ENCODE measurements at places on chromosomes 5 and 9. TPM values are rescaled to one million over a fixed set of nuclear protein-coding genes. Genes with fewer than 3 reads are reported as not detected.

DNA sequence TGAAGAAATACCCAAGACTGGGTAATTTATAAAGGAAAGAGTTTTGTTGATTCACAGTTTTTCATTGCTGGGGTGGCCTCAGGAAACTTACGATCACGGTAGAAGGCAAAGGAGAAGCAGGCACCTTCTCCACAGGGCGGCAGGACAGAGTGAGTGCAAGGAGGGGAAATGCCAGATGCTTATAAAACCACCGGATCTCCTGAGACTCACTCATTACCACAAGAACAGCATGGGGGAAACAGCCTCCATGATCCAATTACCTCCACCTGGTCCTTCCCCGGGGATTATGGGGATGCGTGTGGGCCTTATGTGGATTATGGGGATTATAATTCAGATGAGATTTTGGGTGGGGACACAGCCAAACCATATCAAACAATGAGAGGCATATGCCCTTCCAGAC lies 18.5 kb upstream of the RORB start:
- DNase-seq, result no peak

GRCh38 chr9:16775330-16775729 lies 95.1 kb downstream of the BNC2 start:
- no peak for DNase-seq

DNA sequence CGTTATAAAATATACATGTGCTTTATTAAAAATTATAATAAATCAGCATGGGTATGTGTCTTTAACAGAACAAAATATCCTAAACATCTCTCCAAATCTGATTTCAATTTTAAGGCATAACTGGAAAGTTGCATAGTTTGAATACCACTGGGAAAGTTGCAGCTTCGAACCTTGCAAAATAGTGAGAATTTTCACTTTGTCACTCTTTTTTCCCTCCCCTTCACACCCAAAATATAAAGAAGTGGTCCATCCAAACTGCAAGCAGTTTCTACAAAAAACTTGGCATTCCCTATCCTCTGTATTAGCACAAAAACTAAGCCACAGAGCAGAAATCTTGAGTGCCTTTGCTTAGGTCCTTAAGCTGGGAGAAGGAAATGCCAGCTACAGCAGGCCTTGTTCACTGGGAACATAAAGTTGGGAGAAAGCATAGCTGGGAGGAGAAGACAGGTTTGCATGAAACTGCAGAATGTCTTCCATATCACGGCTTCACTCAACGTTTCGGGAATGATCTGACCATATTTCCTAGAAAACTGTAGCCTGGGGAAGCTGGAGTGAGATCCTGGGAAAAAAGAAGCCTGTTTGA lies 400.3 kb downstream of the EBF1 start:
- no peak for DNase-seq

DNA sequence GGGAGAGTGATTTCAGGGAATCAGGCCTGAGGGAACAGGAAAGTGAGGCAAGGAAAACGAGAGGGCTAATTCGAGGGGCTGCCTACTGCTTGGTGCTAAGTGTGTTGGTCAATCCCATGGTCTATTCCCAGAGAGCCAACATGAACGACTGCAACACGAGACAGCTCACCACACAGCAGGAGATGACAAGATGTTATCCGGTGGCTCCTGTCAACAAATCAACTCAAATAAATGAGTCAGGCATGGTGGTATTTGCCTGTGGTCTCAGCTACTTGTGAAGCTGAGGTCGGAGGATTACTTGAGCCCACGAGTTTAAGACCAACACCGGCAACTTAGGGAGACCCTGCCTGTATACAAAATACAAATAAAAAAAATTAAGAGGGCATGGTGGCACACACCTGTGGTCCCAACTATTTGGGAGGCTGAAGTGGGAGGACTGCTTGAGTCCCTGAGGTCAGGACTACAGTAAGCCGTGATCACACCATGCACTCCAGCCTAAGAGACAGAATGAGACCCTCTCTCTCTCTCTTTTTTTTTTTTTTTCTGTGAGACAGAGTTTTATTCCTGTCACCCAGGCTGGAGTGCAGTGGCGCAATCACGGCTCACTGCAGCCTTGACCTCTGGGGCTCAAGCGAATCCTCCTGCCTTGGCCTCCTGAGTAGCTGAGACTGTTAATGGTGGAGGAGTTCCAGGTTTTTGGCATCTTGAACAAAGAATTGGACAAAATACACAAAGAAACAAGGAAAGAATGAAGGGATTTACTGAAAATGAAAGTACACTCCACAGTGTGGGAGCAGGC lies 9.0 kb upstream of the FAF2 start:
- DNase-seq, result no peak

DNA sequence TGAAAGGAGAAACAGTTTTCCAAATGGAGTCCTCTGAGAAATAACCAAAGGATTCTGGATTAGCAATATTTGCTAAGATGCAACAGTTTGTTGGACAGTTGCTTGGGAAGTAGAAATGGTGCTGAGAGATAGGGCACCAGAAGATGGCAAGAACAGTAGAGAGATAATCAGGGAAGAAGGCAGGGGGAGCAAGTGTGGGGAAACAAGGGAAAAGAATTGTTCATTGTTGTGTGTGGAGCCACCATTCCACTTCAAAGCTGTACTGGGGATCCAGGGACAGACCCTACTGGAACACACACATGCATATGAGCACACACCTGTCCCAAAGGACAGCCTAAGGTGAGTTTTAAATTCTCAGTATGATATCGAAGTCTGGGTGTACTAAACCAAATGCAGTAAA lies 152.5 kb downstream of the ZNF608 start:
- DNase-seq, result no peak

DNA sequence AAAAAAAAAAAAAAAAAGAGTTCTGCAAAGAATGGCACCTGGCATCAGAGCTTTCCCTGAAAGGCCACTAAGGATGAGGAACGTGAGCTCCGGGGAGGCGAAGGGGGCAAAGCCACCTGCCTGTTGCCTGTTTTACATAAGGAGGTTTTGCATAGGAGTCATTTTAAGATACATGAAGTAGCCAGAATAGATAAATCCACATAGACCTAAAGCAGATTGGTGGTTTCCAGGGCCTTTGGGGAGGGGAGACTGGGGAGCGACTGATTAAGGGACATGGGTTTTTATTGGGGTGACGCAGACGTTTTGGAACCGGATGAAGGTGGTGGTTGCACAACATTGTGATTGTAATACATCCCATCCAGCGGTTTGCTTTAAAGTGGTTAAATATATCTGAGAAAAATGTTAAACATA lies 7.1 kb downstream of the NEK6 start:
- DNase-seq, result no peak

DNA sequence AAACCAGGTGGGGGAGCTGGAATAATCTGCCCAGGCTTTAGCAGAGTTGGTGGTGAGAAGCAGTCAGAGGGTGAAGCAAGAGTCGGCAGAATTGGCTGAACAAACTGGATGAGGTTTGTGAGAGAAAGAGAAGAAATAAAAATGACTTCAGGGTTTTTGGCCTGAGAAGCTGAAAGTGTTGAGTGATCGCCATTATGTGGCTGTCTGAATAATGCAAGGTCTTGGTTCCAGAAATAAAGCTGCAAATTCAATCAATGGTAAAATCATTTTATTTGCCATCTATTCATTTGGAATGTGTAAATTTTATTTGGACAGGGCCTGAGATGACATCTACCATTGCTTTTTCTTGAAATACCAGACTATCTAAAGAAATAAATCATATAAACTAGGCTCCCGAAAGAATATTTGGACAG lies 50.4 kb upstream of the DAB2 start:
- no peak for DNase-seq

GRCh38 chr5:168047043-168047668 lies 244.3 kb upstream of the WWC1 start:
- no peak for DNase-seq

GRCh38 chr9:101585740-101586139 lies 9.0 kb downstream of the PPP3R2 start:
- DNase-seq, result no peak

GRCh38 chr5:153456354-153456753 lies 34.1 kb upstream of the GRIA1 start:
- no peak for DNase-seq

- DNase-seq, result no peak
Measured at GRCh38 chr9:123927625-123928532, 2.0 kb downstream of the DENND1A start.

- DNase-seq, result no peak
Measured at GRCh38 chr5:92051741-92052140, 668.6 kb upstream of the ARRDC3 start.

DNA sequence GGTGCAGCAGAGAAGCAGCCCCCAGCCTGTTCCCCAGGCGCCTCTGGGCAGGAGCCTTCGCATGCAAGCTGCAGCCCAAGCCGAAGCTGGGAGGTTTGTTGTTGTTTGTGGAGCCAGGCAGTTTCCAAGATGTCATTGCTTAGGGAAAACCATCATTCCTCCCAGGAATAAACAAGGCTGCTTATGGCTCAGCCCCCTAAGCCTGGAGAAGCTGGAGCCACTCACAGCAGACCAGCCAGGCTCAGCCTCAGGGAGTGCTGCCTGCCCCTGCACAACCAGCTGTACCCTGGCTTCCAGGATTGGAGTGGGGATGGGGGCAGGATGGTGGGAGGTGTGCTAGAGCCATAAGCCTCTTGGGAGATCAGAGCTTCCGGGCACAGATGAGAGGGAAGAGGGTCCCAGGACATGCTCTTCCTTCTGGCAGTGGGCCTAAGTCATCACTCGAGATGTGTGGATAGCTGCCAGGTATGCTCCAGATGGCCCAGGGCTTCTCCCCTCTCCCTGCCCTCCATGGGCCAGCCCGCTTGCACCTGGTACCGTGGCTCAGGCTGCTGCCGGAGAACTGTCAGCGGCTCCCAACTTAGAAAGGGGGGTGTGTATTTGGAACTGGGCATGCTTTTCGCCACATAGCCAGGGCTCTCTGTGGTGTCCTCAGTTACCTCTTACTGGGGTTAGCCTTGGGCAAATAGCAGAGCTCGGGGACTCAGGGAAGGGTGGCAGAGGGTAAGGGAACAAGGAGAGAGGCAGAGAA lies 105.2 kb downstream of the RGS3 start:
- peak; percentile 57 for DNase-seq

DNA sequence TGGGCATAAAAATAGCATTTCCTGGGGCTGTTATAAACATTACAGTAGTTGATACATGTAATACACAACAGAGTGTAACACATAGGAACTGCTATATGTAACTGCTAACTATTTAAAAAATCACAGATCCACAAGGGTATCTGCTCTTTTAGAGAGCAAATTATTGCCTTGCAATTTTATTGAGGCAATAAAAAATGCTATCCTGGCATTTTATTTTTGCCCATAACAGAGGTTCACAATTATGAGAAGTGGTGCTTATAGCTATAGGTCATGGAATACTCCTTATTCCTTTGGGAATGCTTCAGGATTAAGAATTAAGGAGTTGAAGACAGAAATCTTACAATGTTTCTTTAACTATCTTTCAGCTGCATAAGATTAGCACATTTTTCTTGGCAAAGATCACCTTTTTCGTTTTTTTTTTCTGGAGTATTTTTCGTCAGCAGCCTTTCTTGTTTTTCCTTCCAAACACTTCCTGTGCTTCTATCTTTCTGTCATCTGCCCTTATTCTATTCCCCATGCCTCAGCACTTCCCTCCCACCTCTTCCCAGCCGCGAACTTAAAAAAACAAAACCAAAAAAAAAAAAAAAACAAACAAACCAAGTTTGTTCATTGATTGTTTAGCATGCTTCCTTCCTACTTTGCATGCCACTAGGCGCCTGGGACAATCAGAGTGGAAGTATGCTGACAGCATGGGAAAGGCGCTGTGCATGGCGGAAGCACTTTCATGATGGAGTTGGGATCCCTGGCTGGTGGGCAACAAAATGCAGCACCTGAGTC lies 264.2 kb downstream of the MAST4 start:
- DNase-seq, result no peak

DNA sequence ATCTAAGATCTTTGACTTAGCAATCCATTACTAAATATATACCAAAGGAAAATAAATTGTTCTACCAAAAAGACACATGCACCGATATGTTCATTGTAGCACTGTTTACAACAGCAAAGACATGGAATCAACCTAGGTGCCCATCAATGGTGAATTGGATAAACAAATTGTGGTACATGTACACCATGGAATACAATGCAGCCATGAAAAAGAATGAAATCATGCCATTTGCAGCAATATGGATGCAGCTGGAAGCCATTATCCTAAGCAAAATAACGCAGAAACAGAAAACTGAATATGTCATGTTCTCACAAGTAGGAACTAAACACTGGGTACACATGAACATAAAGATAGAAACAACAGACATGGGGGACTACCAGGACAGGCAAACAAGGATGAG lies 589.5 kb downstream of the IRX1 start:
- no peak for DNase-seq

GCNT4 gene
- total RNA-seq, result 1.00 TPM

GFRA3 gene
- not detected for total RNA-seq

WNK2 gene
- total RNA-seq, result 1.1 TPM

ITGA2 gene
- 2.4 TPM for total RNA-seq

BRD3 gene
- 28.6 TPM for total RNA-seq

CCDC192 gene
- total RNA-seq, result 0.51 TPM

TICAM2 gene
- 6.3 TPM for total RNA-seq
